ENCODE measurements at places on chromosomes 12 and 14. TPM values are rescaled to one million over a fixed set of nuclear protein-coding genes. Genes with fewer than 3 reads are reported as not detected.

Gene ARHGAP9
- total RNA-seq: 39.4 TPM

Gene TUNAR
- total RNA-seq: not detected

Gene HECTD1
- 227 TPM for total RNA-seq

Gene OAS3
- 12.2 TPM for total RNA-seq

Gene TMEM63C
- 4.1 TPM for total RNA-seq

Gene ACSS3
- 84.5 TPM for total RNA-seq

Gene EXOC3L4
- total RNA-seq: 0.12 TPM

Gene OTUB2
- total RNA-seq: 0.98 TPM

Gene ART4
- total RNA-seq: 5.2 TPM

Gene PLEKHD1
- total RNA-seq: not detected

Gene IL23A
- total RNA-seq: not detected

Gene POTEG
- total RNA-seq: not detected

Gene LBHD2
- not detected for total RNA-seq

Gene EPYC
- not detected for total RNA-seq

Gene ADGRD1
- total RNA-seq: 1.3 TPM

Gene KERA
- not detected for total RNA-seq

Gene RNASE3
- not detected for total RNA-seq

Gene ZC3H10
- 8.4 TPM for total RNA-seq

Gene SERPINA6
- total RNA-seq: not detected

Gene PRB2
- total RNA-seq: not detected

Gene RNF212B
- not detected for total RNA-seq

Gene ORMDL2
- 67.5 TPM for total RNA-seq

Gene AICDA
- total RNA-seq: not detected

Gene KCNH3
- 0.22 TPM for total RNA-seq

All from adrenal gland (tissue), 19 donors.